Suppressor macrophage (primary cell): ENCODE measurements at places on chromosomes 3 and 15.
A peak's percentile ranks its signal among the peaks of the same experiment; 100 is the strongest.

DNA sequence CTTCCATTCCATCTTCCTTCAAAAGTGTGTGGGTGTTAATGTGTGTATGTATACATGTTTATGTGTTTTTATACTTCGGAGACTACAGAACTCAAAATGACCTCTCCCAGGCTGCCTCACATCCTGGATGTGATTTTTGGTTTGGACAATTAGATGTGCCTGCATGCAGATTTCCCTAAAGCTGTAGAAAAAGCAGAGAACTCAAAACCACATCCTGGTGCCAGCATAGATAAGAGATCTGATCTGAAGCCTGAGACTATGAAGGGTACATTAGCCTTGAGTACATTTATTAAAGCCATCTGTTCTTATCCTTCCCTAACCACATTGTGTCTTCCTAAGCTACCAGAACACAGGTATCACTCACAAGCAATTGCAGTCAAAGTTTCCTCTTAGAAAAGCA is 319.4 kb upstream of the RASGRP1 start:
- DNase-seq = no peak

- no peak for DNase-seq
Measured at GRCh38 chr15:56042982-56043980, 49.9 kb upstream of the NEDD4 start.

- DNase-seq = peak; percentile 29
Measured at GRCh38 chr3:62293051-62293780, 80.1 kb downstream of the FEZF2 start.

GRCh38 chr3:41419809-41420208 is 220.5 kb downstream of the CTNNB1 start:
- peak; percentile 57 for DNase-seq

DNA sequence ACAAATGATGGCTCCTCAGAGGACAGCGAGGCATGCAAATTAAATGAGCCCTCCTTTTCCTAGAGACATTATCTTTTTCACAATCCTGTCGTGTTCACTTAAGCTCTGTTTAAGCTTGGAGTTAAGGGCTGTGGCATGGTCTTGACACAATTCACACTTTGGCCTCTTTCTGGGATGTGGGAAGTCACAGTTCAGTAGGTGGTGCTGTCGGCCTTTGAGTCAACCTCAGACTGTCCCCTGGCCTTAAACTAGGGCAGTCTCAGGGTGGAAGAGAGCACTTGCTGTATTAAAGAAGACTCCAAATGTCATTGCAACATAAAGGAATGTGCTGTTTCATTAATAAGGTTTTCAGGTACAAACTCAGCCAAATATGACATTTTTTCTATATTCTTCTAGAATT is 351.0 kb downstream of the MCTP2 start:
- peak; percentile 58 for DNase-seq

DNA sequence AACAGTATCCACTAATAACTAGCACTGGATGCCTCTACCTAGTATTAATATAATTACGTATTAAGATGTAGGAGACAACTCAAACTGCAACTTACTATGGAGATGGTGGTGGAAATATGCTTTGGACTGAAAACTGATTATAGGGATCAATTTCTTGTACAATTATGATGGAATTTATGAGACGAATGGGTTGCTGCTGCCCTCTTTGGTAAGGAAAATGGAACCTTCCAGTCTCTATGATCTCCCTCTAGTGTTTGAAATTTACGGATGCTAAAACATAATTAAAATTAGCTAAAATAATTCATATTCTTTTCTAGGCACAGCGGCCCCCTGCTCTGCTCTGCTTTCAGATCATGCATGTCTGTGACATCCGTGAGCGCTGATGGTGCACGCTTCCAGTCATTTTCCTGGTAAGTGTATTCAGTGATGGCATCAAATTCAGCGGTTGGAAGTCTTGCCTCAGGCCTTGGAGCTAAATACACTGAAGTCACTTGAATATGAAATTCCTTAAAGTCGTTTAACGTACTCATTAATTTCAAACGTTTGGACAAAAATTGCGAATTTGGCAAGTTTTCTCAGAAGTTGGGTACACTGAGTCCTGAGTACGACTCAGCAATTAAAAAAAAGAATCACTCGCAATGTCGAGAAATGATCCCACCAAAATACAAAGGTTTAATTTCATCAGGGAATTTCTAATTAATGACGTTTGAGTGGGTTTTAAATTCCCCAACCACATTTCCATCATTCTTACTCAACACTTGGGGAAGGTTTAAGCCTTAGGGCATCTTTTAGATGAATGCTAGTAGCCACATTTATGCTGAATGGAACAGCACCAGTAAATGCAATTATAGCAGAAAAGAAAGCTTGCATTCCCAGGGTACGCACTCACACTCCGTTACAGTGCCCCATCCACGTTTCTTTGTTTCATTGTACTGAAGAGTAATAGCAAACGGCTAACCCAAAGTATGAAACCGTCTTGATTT is 132.6 kb downstream of the NR2F2 start:
- DNase-seq = no peak

DNA sequence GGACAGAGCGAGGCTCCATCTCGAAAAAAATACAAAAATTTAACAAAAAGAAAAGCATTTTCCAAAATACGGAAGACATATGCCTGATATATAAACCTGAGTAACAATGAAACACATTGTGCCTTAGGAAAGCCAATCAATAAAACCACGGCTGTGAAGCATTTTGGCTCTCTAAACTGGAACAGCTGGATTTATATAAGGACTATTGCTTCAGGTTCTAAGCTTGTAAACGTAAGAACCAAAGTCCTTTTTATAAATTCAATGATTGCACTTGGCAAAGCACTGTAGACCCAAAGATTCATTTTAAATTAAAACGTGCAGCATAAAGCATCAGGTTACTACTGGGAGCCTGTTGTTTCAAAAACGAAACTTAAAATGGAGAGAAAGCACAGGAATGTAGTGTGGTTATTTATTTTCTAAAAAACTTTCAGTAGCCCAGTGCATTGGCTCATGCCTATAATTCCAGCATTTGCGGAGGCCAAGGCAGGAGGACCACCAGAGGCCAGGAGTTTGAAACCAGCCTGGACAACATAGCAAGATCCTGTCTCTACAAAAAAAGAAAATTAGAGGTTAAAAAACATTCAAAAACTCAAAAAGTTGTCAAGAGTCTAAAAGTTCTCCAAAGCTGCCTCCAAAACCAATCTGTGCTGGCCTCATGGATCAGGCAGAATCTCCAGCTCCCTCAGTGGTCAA is 61.5 kb downstream of the USF3 start:
- no peak for DNase-seq

GRCh38 chr3:10194328-10195071 is 29.8 kb downstream of the IRAK2 start:
- peak; percentile 52 for DNase-seq

GRCh38 chr3:135539351-135539750 is 426.2 kb upstream of the PPP2R3A start:
- DNase-seq = no peak

GRCh38 chr15:95556225-95556624 is 774.3 kb upstream of the NR2F2 start:
- DNase-seq = no peak

DNA sequence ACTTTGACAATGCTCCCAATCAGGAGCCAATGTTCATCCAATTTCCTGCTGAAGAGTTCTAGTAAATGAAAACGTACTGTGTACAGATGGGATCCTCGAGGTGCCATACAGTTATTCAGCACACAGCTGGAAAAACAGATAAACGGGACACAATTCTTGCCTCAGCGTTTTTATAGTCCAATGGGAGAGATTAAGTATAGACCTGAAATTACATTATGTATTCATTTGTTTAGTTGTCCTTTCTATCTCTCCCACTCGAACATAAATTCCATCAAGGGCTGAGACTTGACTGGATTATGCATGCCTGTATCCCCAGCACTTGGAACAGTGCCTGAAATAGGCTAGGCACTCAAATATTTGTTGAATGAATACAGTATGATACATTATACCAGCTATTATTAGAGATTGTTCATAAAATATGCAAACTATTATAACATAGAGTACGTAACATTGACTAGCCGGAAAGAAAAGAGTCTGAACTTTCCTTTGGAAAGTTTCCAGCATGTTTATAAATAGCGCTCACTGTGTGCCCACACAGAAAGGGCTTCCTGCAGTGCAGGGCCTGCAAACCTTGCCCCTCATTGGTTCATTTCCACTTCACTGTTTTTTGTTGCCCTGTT is 27.4 kb upstream of the SNTN start:
- DNase-seq = no peak

DNA sequence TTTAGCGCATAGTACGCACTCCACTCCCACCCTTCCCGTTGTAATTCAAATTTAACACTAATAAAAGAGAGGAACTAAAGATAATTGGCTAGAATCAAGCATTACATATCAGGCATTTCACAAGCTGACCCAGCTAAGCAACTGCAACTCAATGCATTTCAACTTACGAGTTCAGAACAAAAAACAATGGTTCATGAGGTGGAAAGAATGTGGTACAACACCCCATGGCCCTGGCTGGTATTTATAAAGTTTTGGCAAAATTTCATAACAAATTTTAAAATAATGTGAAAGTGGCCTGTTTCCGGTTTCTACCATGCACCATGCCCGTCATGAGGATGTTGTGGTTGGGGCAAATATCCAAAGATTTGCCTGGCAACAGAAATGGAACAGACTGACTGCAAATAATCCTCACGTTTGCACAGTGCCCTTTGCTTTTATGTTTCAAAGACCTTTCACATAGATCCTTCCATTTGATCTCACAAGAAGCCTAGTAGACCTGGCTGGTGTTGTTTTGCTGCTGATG is 455.3 kb upstream of the NR2F2 start:
- DNase-seq = peak; percentile 65

DNA sequence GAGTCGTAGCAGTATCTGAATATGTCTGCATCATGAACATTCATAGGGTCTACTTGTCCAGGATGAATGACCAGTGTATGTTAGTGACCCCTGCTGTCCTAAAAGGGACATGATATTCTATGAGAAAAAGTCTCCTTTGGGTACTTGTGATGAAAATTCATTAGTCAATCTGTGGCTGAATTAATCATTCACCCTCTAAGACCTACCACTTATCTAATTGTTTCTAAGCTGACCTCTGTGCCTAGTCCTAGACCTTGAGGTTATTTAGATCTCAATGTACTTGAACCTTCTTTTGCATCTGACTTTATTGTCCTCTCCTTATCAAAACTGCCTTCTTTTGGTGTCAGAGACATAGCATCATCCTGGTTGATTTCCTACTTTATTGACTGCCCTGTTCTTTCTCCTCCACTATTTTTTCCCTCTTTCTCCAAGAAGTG is 799.3 kb downstream of the DIPK2A start:
- DNase-seq = peak; percentile 12

- no peak for DNase-seq
Measured at GRCh38 chr3:113546414-113546893, 14.1 kb downstream of the SIDT1 start.

DNA sequence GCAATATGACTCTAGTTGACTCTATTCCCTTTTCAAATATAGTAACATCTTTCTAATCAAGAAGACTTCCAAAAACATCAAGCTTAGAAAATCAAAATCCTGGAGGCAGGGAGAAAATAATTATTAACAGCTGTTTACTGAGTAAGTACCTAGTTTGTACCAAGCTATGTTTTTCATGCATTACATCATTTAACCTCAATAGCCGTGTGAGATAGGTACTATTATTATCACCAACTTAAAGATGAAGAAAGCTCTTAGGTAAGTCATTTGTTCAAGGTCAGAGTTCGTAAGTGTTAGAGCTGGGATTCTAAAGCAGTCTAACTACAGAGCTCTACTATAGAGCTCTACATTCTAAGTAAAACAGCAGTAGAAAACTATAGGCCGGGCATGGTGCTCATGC is 41.6 kb downstream of the GSK3B start:
- DNase-seq = no peak

GRCh38 chr3:65732051-65732935 is 306.4 kb downstream of the MAGI1 start:
- DNase-seq = peak; percentile 19

DNA sequence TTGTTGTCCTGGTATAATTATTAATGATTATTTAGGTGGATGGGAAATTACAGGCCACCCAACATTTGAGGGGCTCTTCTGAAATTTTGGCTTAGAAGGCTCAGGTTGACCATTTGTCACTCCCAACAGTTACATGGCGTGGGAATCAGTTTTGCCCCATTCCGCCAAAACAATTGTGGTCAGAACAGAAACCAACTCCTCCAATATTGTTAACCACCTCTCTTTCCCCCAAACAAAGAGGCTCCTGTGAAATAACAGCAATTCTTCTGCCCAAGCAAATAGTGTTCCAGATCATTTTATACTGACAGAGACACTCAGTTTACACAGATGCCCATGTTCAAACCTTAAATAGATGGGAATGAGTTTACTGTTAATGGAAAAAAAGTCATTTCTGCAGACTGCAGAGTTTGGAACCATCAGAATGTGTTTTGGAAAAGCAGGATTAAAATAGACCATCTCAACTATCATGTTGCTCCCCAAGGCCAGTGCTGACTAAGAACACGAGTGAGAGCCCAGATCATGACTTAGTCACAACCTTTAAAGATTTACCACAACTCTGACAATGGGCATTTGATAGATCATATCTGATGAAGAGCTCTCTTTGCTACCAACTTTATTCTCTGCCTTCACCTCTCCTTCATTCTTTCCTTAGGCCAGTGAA is 102.1 kb downstream of the DUT start:
- no peak for DNase-seq

GRCh38 chr3:157311633-157312375 is 124.8 kb upstream of the PTX3 start:
- DNase-seq = no peak

DNA sequence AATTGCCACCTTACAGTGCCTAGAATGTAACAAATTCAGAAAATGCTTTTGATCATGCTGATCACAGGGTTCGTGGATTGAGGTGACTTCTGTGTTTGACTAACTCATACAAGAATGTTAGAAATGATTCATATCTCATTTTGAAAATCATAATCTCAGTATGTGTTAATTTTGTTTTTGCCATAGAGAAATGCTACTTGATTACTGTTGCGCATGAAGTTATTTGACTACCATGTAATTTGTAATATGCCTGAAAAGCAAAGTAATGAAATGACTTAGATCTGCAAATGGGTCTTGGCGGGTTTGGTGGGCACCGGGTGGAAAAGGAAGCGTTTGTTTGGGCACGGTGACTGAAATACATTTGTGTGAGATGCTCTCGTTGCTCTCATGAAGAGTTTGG is 173.6 kb upstream of the BHLHE40 start:
- DNase-seq = no peak

DNA sequence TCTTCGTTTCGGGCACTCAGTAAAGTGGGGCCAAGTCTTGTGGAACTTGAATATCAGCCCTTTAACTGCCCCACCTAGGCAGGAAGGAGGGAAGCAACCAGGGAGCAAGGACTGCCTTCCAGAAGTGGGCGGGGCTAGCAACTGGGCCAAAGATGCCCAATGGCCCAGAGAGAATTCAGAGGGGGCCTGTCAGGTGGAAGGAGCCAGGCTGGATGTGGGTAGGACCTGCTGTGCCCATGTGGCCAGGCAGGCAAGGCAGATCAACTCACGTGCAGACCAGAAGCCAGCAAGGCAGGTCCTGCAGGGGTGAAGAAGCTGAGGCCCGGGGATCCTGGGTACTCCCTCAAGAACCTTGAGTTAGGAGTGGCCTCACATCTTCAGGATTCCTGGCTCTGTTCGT is 5.5 kb downstream of the MAP6D1 start:
- no peak for DNase-seq
